H1 (cell line): ENCODE measurements at places on chromosomes 1 and 21.

- no peak for DNase-seq
Measured at GRCh38 chr1:172121081-172121717, 279.9 kb downstream of the DNM3 start.

DNA sequence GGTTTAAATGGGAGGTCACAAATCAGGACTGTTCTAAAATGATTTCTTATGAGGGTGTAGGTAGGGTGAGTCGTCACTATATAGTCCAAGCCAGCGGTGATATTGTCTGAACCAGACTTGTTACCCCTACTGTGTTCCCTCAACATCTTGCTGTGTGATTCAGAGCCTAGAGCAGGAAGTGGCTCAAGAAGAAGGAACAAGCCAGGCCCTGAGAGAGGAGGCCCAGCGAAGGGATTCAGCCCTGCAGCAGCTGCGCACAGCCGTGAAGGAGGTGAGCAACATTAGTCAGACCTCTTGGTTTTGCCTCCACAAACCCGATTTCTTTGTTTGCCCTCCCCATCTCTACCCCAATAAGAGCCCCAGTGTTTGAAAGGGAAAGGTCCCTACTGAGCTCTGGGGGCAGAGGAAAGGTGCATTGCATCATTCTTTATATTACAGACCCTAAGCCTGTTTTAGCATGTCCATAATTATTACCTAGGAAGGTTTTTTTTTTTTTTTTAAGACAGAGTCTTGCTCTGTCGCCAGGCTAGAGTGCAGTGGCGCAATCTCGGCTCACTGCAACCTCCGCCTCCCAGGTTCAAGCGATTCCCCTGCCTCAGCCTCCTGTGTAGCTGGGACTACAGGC, 5.0 kb upstream of the SH3BGRL3 start:
- DNase-seq, result no peak

DNA sequence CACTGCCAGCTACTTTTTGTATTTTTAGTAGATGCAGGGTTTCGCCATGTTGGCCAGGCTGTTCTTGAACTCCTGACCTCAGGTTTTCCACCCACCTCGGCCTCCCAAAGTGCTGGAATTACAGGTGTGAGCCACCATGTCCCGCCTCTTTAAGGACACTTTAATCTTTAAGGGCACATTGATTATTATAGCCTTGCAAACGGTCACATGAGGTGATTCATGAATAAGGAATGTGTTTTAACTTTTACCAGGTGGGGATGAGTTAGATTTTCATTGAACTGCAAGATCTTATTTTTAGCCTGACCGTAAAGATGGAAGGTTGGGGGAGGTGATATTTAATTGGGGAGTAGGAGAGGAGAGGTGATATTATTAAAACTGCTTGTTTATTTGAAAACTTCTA, 61.9 kb downstream of the TBCE start:
- DNase-seq, result no peak

DNA sequence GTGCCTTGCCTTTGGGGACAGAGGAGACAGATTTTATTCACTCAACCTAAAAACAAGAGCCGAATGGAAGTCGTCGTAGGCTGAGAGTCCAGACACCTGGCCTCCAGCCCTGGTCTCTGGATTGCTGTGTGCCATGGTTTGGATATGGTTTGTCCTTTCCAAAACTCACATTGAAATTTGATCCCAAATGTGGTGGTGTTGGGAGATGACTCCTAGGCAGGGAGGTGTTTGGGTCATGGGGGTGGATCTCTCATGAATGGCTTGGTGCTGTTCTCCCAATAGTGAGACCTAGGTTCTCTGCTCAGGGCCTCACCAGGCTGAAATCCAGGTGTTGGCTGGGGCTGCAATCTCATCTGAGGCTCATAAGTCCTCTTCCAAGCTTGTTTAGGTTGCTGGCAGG, 75.5 kb downstream of the FOXD2 start:
- DNase-seq, result no peak

DNA sequence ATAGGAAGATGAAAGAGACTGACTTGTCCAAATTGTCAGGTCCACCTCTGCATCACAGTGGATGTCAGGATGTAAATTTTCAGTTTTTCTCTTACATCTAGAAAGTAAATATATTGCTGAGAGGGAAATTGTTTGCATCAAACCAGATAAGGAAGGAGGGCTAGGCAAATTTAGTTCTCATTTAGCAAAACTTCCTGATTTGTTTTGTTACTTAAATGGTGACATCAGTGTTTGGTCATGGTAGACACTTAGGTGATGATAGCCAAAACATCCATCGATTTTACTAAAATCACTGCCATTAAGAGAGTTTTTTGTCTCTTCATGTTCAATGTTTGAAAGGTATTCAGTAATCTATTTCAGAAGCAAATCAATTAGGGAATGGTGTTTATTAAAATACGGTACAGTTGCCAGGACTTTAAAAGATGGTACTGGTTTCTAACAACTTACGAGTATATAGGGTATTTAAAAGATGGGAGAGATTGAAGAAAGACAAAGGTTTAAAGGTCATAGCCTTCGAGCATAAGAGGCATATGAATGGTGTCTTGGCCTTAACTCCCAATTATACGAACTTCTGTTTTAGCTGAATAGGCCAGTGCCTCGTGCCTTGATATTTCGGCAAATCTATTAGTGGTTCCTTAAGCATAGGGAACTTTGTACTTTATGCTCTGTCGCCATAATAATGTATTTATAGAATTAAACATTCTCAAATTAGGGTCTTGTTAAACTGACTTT, 3.0 kb downstream of the IER5 start:
- DNase-seq, result no peak

DNA sequence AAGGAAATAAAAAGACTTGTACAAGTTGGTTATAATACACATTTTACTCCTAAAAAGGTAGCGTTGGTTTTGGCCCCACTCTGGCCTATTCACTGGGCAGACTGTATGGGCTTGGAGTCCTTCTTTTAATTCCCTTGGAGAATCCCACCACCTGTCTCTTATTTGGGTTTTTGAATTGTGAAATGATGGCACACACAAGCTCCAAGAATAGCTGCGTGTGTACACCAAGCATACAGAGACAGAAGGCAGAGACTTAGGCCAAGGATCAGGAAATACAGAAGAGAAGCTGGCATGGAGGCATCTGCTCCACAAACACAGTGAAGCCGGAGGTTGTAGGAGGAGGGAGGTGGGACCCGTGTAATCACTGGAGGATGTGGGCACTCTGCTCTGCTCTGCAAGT, 29.1 kb downstream of the DDR2 start:
- no peak for DNase-seq

DNA sequence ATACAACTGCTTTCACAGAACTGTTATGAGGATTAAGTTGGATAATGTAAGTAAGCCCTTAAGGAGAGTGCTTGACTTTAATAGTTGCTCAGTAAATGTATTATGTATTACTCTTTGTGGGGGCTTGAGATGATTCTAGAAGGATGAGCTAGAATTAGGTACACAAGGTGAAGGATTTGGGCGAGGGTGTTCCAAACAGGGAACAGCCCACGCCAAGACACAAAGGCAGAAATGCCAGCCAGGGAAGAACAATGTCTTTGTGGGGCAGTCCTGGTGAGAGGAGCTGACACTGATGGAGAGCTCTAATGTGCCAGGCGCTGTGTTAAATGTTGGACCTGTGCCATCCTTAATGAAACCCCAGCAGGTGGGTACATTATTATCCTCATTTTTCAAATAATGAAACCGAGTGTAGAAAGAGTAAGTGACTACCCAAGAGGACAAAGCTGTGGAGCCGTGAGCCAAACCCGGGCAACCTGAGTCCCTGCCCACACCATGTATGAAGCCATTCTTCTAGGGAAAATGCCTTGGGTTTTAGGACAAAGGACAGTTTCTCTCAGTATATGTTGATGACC, 362.4 kb downstream of the HHAT start:
- DNase-seq, result no peak

- DNase-seq, result no peak
Measured at GRCh38 chr1:179042087-179042486, 16.4 kb downstream of the FAM20B start.

GRCh38 chr1:155127105-155127966, at the start of gene EFNA1:
Gene EFNA1, plus strand, starts transcription at chr1:155127876. Its CDS starts 102 bp downstream, at chr1:155127978.
- no peak for DNase-seq

DNA sequence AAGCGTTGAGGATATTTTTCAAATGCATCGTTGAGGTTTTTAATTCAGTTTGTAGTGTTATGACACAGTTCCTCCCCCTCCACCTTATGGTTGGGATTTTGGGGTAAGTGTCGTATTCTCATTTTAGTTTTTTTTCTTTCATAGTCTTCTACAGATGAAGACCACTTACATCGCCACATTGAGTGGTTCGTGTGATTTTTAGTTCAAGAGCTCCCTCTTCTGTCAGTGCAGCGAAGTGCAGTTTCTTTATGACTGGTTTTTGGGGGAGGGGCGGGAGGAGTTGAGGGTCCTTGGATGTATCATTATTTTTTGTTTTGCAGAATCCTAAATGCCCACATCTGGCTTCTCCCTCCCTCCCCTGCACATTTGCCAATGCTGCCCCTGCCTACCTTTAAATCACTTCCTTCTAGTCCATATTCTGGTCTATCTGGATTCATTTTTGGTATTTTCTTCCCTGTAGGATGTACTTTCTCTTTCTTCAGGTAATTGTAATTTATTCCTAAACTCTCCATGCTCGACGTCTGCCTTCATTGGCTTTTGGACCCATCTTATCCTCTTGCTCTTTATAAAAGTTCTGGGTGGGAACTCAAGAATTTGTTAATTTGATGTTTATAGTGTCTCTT, 433.1 kb downstream of the CAMTA1 start:
- DNase-seq, result peak; percentile 25

GRCh38 chr1:228379666-228380065, 27.0 kb downstream of the TRIM11 start:
- no peak for DNase-seq

DNA sequence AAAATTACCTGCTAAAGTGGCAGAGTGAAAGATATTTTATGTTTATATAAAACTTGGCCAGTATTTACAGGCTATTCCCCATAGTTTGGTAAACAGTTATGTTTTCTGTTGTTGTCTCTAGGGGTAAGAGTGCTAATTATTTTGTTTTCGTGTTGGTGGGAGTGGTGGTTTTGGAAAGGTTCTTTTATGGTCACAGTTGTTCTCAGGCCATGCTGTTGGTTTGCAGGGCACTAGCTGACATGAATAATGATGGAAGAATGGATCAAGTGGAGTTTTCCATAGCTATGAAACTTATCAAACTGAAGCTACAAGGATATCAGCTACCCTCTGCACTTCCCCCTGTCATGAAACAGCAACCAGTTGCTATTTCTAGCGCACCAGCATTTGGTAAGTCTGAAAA, 92.5 kb downstream of the ITSN1 start:
- DNase-seq, result no peak

DNA sequence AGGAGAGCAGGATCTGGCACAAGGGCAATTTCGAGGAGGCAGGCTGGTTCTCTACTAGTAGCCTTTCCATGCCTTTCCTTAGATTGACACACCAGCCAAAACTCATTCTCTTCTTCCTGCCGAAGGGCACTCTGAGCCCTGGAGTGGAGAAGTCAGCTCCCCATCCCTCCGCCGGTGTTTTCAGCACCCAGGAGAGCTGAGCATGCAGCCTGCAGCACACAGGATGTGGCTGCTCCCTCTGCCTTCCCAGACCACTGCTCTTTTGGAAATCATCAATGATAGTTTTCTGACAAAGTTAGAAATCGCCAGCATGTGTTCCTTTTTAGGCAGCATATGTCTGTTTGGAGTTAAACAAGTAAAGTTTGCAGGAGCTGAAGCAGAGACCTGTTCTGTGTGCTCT, 11.7 kb downstream of the RNU5D-1 start:
- no peak for DNase-seq

- no peak for DNase-seq
Measured at GRCh38 chr21:23639721-23640120, 1967.6 kb downstream of the MRPL39 start.

- no peak for DNase-seq
Measured at GRCh38 chr1:228872080-228872479, 136.8 kb downstream of the RHOU start.

- no peak for DNase-seq
Measured at GRCh38 chr1:155968670-155969069, 9.7 kb downstream of the ARHGEF2 start.

DNA sequence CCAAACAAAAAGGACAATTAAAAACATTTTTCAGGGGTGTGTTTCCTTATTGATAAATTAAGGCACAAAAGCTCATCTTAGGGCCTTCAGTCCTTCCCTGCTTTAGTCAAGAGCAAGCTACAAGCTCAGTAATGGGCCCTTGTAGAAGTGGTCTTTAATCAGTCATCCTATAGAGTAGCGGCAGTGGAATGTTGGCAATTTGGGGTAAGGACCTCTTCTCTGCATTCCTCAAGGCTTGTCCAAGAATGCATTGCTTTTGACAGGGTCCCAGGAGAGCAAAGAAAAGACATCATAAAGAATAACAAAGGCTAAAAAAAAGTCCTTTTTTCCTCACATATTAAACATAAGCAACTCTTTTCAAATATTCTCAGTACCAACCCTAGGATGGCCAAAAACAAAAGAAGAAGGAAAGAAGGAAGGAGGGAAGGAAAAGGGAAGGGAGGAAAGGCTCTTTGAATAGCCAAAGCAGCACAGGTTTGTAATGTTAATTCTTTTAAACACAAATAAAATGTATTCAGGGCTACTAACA, 27.3 kb upstream of the CAMK1G start:
- no peak for DNase-seq

- DNase-seq, result no peak
Measured at GRCh38 chr1:179798213-179798863, 55.2 kb downstream of the FAM163A start.

DNA sequence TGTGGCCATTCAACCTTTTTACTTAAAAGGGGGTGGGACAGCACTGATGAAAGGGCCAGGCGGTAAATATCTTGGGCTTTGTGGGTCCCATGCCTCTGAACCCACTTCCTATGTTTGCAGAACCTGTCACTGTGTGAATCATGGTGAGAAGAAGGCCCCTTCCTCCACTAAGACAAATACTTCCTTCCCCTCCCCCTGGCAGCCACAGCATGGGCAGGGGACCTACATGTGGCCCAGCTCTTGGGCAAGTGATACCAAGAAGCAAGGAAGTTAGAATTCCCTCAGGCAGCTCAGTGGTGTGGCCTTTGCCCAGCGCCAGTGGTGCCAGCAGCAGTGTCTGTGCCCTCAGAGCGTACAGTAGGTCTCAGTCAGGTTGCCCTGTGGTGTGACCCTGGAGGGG, 168.6 kb downstream of the TRIM33 start:
- peak; percentile 20 for DNase-seq

DNA sequence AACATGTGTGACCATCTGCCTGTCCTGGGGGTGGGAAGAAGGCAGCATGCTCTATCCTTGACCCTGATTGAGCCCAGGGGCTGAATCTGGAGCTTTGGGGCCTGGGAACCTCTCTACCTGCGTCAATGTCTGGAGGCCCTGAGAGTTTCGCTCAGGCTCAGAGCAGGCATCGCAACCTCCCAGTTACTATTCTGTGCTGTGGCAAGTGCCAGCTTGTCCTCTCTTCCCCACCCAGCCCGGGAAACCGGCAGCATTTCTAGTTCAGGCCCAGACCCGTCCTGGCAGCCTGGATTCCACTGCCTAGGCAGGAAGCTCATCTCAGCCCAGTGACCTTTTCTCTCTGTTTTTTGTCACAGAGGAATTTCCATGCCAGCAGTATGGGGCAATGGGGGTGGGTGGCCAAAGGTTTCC, 10.0 kb upstream of the IRF6 start:
- no peak for DNase-seq

- no peak for DNase-seq
Measured at GRCh38 chr1:40132383-40133311, 28.5 kb upstream of the RLF start.
